ENCODE measurements at places on chromosomes 4 and X.

GRCh38 chr4:110275871-110276270 lies 77.5 kb upstream of the ELOVL6 start:
- DNase-seq = no peak

DNA sequence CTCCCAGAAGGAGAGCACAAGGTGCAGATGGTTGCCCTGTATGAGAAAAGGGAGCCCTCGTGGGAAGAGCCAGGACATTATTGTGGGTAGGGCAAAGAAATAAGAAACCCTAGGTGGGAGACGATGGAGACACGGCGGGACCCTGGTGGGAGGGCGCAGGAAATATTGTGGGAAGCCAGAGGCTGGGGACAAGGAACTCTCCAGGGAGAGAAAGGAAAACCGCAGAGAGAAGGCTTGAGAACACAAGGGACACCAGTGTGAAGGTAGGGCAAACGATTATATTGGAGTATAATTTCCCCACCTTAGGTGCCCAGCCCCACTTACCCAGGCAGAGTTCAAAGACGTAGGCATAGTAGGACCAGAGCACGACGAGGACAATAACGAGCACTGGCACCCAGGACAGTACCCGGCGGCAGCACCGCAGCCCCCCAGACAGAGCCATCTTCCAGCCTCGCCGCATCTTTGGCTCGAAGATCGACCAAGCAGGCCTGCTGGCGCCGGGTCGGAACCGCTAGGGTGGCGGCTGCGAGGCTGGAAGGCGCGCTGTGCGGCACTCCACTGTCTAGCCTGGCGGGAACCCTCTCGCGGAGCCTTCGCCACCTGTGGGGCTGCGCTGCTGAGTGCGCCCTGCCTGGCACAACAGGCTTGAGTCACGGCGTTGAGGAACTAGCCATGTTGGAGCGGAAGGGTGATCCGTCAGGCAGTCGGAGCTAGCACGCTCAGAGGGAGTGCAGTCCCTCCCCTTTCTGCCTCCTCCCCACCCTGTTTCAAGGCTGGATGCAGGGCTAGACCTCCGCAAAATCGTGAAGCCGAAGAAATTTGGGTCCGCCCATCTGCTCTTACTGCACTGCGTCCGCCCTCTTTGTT lies at the start of gene ZDHHC15:
Gene ZDHHC15 (minus strand): TSS at position 473 of the 867 bp plus-strand sequence. CDS start 13 bp downstream, at position 460.
- peak; percentile 36 for DNase-seq

DNA sequence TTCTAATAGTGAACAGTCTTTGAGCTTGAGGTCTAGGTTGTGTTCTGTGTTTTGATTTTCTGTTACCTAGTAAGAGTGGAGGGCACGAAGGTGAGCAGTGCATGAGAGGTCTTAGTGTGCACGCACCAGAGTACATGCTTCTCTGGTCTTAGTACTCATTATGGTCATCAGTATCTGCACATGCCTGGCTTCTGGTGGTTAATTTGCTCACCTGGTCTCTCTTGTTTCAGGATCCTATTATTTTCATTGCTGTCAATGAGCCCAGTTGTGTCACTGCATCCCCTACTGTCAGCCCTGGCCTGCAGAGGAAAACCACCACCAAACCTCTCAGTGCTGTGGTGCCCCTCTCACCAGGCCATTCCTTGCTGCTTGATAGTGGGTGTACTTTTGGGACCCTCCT lies 54.8 kb downstream of the NSUN7 start:
- DNase-seq = no peak

DNA sequence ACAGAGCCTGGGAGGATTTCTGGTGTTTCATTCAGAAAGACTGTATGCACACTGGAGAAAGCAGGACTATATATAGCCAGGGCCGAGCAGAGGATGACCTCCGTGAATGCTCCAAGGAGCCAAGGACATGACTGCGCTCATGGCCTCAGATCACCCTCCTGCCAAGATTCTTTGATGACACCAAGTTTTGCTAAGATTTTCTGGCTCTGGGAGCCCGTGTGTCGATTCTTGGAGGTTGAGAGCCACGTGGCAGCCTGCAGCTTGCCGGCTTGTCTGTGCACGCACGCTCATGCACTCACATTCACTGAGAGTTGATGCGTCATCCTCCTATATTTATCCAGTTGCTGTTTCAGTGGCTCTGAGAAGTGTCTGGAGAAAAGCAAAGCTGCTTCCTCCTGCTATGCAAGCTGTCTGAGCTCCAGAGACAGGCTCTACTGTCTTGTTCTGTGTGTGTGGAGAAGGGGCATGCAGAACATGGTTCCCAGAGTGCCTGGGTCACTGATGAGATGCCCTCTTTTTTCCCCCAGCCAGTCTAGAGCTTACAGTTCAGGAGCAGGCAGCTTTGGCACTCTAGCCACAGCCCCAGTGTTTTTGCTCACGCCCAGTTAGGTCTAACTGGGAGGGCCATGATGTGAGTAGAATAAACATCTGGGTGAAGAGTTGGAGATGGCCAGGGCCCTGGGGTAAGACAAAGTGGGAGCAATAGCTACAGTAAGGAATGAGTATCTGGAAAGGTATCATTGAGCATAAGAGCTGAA lies 64.9 kb upstream of the SCOC start:
- DNase-seq = no peak

GRCh38 chr4:108586778-108587177 lies 33.6 kb upstream of the RPL34 start:
- DNase-seq = no peak

DNA sequence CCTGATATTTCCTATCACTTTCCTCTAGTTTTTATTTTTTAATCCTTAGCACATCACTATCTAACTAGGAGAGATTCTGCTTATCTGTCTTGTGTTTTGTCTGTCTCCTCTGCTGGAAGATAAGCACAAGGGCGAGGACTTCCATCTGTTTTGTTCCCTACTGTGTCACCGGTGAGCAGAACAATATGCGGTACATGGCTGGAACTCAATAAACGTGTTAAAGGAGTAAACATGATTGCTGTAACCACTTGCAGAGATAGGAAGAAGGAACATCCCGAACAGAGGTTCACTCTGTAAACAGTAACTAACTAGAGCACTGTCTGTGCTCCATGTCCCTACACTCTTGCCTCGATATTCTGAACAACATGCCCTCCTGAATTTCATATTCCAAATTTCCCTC lies 5.2 kb downstream of the HS3ST1 start:
- no peak for DNase-seq

- DNase-seq = no peak
These were observed 65.9 kb upstream of the PPP2R3B start for GRCh38 chrX:452598-452997.

Measured in stimulated activated CD4-positive, alpha-beta T cell treated with anti-CD3 and anti-CD28 coated beads, Interleukin-4, amount 100 ng/mL, for 48 hours (primary cell).